ENCODE measurements at places on chromosomes 12 and 14. TPM values are rescaled to one million over a fixed set of nuclear protein-coding genes. Genes with fewer than 3 reads are reported as not detected.
A peak's percentile ranks its signal among the peaks of the same experiment; 100 is the strongest.

Gene SRRM4
- polyA plus RNA-seq = 0.05 TPM

- peaks cover 10% of the 10 kb centered on the region for H3K27me3 ChIP-seq
- peaks cover 13% of the 10 kb centered on the region for H3K4me1 ChIP-seq
- no peak overlapping the region for H3K4me3 ChIP-seq
- DNase-seq = peak; percentile 50
These were observed 22.5 kb upstream of the FZD10 start for GRCh38 chr12:130139567-130140421.

Gene GARIN6
- not detected for polyA plus RNA-seq

DNA sequence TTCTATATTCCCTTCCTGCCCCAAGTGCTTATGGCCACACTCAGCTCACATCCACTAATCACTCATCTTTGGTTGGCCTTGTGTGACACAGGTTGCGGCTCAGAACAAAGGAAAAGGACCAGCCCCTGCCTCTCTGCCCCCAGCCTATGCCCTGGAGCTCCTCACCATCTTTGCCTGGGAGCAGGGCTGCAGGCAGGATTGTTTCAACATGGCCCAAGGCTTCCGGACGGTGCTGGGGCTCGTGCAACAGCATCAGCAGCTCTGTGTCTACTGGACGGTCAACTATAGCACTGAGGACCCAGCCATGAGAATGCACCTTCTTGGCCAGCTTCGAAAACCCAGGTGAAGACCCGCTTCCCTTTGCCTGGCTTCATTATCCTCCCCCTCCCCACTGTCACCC, 15.8 kb upstream of the OAS2 start:
- H3K27me3 ChIP-seq = no peaks in the 10 kb centered on the region
- no peaks in the 10 kb centered on the region for H3K36me3 ChIP-seq
- no peak for DNase-seq
- H3K4me1 ChIP-seq = no peaks in the 10 kb centered on the region
- H3K4me3 ChIP-seq = no peak overlapping the region

GRCh38 chr12:16719713-16720416, 113.9 kb upstream of the LMO3 start:
- H3K4me1 ChIP-seq = no peaks in the 10 kb centered on the region
- no peaks in the 10 kb centered on the region for H3K27me3 ChIP-seq
- H3K36me3 ChIP-seq = no peaks in the 10 kb centered on the region
- H3K27ac ChIP-seq = no peak overlapping the region
- H3K4me3 ChIP-seq = no peak overlapping the region

Gene SLC6A12
- 6.1 TPM for polyA plus RNA-seq

GRCh38 chr14:79583738-79584408, 627.4 kb downstream of the DIO2 start:
- no peak for DNase-seq
- no peaks in the 10 kb centered on the region for H3K36me3 ChIP-seq
- no peaks in the 10 kb centered on the region for H3K4me1 ChIP-seq
- no peaks in the 10 kb centered on the region for H3K27me3 ChIP-seq
- H3K27ac ChIP-seq = peak overlapping the region; percentile 11
- no peak overlapping the region for H3K4me3 ChIP-seq

GRCh38 chr12:114499338-114499737, 93.4 kb upstream of the TBX5 start:
- H3K36me3 ChIP-seq = no peaks in the 10 kb centered on the region
- peaks cover 78% of the 10 kb centered on the region for H3K27me3 ChIP-seq
- H3K4me3 ChIP-seq = no peak overlapping the region
- H3K27ac ChIP-seq = no peak overlapping the region

DNA sequence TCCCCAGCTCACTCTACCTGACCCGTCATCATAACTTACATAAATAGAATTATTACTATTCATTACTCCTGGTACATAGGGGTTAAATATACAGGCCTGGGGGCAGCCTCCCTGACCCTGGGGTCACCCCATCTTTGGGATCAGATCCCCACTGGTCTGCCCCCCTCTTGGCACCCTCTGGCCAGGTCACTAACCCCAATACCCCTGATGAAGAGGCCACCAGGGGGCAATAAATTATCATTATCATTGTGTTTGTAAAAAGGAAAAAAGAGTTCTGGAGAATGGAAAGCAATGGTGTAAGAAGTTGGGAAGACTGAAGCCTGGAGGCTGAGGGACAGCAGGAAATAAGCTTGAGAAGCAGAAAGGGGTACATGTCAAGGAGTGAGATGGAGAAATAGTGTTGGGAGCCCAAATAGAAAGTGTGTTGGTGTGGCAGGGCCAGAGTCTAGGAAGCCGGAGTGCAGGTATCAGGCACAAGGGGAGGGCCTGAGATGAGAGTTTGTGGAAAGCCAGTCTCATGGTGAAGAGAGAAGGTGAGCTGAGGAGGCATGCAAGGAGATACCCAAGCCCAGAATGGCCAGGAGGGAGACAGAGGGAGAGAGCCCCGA, 6.1 kb upstream of the AAAS start:
- H3K27ac ChIP-seq = no peak overlapping the region
- H3K27me3 ChIP-seq = peaks cover 14% of the 10 kb centered on the region
- no peak overlapping the region for H3K4me3 ChIP-seq
- DNase-seq = no peak

Gene C14orf180
- polyA plus RNA-seq = 4.5 TPM

- no peak for DNase-seq
- no peak overlapping the region for H3K27ac ChIP-seq
- no peak overlapping the region for H3K4me3 ChIP-seq
- H3K36me3 ChIP-seq = no peaks in the 10 kb centered on the region
- peaks cover 2% of the 10 kb centered on the region for H3K4me1 ChIP-seq
These were observed 33.7 kb upstream of the GLIPR1 start for GRCh38 chr12:75446857-75447256.

DNA sequence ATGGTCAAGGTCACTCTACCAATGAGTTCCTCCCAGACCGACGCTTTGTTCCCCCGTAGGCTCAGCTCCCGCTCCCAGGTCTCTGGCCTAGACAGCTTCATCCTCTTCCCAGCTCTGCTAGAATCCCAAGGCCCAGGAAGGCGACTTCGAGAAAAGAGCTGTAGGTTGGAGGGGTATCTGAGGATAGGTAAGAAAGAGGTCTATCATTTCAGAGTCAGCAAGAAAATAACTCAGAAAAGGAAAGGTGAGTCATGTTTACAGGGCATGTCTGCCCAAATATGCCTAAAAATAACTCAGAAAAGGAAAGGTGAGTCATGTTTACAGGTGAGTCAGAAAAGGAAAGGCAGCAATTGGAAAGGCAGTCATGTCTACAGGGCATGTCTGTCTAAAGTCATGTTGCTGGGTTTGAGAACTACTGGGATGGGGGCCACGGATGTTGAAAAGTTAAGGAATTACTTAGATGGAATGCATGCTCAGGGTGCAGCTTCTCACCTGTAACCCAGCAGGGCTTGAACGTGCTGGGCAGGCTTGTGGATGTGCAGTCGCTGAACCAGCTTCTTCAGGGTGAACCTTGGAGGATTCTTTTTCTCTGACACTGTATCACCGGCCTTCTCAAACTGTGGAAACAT, 12.2 kb downstream of the TEP1 start:
- no peak overlapping the region for H3K4me3 ChIP-seq
- H3K27me3 ChIP-seq = no peaks in the 10 kb centered on the region
- no peaks in the 10 kb centered on the region for H3K4me1 ChIP-seq
- DNase-seq = peak; percentile 36
- H3K36me3 ChIP-seq = no peaks in the 10 kb centered on the region
- H3K27ac ChIP-seq = peak overlapping the region; percentile 89

DNA sequence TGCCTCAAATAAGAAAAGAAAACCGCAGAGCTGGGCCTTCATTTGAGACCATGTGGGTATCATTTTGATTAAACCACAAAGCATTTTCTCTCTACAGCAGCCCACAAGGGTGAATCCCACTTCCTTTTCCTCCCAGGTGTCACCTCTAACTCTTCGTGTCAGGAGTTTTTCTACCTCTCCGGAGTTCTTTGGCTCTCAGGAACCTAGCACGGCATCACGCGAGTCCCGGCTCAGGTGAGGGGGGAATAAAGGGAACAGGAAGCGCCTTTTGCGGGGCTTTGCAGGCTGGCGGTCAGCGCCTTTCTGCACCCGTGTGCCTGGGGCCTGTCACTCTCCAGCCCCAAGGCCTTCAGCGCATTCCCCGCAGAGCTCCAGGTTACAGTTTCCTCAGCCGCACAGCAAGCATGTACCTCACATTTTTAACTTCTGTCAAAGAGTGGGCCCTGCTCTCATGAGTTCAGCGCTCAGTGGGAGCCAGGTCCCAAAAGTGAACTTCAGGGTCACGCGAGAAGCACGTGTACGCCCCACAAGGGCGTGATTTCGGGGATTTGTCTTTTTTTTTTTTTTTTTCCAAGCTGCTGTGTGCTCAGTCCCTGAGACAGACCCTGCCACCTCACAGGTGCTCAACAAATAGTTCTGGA, 740 bp upstream of the PRPF40B start:
- peak; percentile 40 for DNase-seq
- no peaks in the 10 kb centered on the region for H3K36me3 ChIP-seq
- H3K4me1 ChIP-seq = peaks cover 10% of the 10 kb centered on the region

Gene KLHDC1
- polyA plus RNA-seq = 1.2 TPM

Gene CCDC197
- not detected for polyA plus RNA-seq

Gene DEGS2
- 11.8 TPM for polyA plus RNA-seq

- no peaks in the 10 kb centered on the region for H3K27me3 ChIP-seq
- no peaks in the 10 kb centered on the region for H3K4me1 ChIP-seq
- DNase-seq = no peak
- no peak overlapping the region for H3K4me3 ChIP-seq
These were observed 116.0 kb downstream of the METTL25 start for GRCh38 chr12:82474181-82474797.

GRCh38 chr12:98674841-98675240, 29.8 kb downstream of the APAF1 start:
- no peaks in the 10 kb centered on the region for H3K27me3 ChIP-seq
- no peak overlapping the region for H3K4me3 ChIP-seq
- DNase-seq = no peak
- no peaks in the 10 kb centered on the region for H3K36me3 ChIP-seq
- H3K27ac ChIP-seq = no peak overlapping the region

Gene KLRK1
- 0.52 TPM for polyA plus RNA-seq

DNA sequence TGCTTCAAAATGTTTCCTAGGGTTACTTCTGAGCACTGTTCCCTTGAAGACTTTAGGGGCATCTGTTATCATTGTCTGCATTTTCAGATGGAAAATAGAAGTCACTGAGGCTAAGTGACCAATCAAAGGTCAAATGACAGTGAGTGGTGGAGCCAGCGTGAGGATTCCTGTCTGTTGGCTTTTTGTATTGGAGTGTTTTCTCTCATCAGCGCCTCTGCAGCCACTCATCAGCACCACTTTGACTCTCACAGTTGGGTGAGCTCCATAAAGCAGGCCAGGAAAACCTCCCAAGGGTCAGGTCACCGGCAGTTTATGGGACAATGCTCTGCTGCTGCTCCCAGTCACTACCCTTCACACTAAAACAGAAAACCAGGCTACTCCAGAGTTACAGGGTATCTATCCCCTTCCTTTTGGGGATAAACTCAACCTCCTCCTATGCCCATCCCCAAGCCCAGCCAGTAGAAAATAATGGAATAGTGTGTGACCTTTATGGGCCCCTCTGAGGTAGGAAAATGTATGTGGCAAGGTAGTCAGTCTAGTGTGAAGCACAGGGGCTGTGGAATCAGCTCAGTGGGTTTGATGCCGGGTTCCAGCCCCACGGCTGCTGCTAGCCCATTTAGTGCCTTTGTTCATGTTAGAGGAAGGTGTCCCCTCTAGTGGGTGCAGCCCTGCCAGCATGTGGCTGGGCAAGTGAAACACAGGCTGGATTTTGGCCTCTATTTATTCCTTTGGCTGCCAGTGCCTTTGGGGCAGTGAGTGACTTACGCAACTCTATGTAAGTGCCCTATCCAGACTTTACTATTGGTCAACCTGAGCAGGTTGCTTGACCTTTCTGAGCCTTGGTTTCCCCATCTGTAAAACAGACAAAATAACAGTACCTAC, 133.8 kb upstream of the CPM start:
- H3K27ac ChIP-seq = no peak overlapping the region
- H3K4me3 ChIP-seq = no peak overlapping the region
- no peaks in the 10 kb centered on the region for H3K36me3 ChIP-seq
- no peaks in the 10 kb centered on the region for H3K27me3 ChIP-seq
- DNase-seq = no peak

GRCh38 chr12:1297206-1297605, 297.2 kb downstream of the FBXL14 start:
- no peaks in the 10 kb centered on the region for H3K36me3 ChIP-seq
- no peak overlapping the region for H3K27ac ChIP-seq
- H3K4me1 ChIP-seq = no peaks in the 10 kb centered on the region
- no peaks in the 10 kb centered on the region for H3K27me3 ChIP-seq

Gene MMP14
- 17.1 TPM for polyA plus RNA-seq

Gene CAPRIN2
- 23.0 TPM for polyA plus RNA-seq

DNA sequence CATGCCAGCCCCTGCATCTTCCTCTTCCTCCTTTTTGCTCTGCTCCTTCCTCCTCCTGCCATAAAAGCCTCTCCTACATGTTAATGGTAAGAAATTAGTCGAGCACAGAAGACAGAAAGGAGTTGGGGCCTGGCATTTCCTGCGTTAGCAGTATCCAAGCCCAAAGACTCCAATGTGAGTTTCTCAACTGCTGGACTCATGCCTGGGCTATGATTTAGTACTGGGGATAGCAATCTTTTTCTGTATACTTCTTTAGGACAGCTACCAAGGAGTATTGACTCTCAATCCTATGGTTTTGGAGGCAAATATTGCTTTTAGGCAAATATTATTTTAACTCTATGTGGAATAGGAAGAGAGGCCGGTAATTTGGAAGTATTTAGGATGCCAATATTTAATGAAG, 18.0 kb upstream of the SLC38A4 start:
- no peak overlapping the region for H3K27ac ChIP-seq
- H3K27me3 ChIP-seq = no peaks in the 10 kb centered on the region
- DNase-seq = no peak
- H3K4me3 ChIP-seq = no peak overlapping the region
- no peaks in the 10 kb centered on the region for H3K4me1 ChIP-seq
- no peaks in the 10 kb centered on the region for H3K36me3 ChIP-seq

Gene LMNTD1
- polyA plus RNA-seq = not detected

DNA sequence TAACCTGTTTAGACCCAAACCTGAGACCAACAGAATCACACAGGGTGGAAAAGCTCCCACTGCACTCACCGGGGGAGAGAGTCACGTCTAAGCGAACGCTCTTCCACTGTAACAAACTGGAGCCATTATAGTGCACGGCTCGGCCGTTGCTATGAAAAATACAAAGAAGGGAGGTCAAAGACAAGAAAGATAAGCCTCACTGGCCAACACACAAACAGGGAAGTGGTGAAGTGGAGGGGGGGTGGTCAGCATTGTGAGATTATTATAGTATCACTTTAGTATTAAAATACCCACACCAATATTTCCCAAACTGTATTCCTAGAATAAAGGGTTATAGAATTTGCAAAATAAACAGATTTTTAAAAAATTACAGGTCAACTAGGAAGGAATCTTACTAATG, 90.9 kb downstream of the TRAFD1 start:
- H3K27me3 ChIP-seq = no peaks in the 10 kb centered on the region
- H3K36me3 ChIP-seq = no peaks in the 10 kb centered on the region
- H3K4me1 ChIP-seq = no peaks in the 10 kb centered on the region
- H3K27ac ChIP-seq = no peak overlapping the region
- H3K4me3 ChIP-seq = no peak overlapping the region

Gene FOXN4
- not detected for polyA plus RNA-seq

- peak; percentile 83 for DNase-seq
- no peaks in the 10 kb centered on the region for H3K27me3 ChIP-seq
- no peaks in the 10 kb centered on the region for H3K36me3 ChIP-seq
- peak overlapping the region; percentile 83 for H3K27ac ChIP-seq
These were observed 175.1 kb upstream of the ARHGAP5 start for GRCh38 chr14:31902002-31902401.

Gene CCDC175
- polyA plus RNA-seq = not detected
